Renal pelvis (tissue), 12 donors: ENCODE measurements at places on chromosomes 4 and X. TPM values are rescaled to one million over a fixed set of nuclear protein-coding genes. Genes with fewer than 3 reads are reported as not detected.

CT45A5 gene
- not detected for polyA plus RNA-seq

SPATA4 gene
- polyA plus RNA-seq = 1.4 TPM

ADH1A gene
- polyA plus RNA-seq = 0.60 TPM

PRKG2 gene
- 1.7 TPM for polyA plus RNA-seq

SPINK2 gene
- not detected for polyA plus RNA-seq

COL25A1 gene
- 18.1 TPM for polyA plus RNA-seq

MORC4 gene
- polyA plus RNA-seq = 19.7 TPM

ITGB1BP2 gene
- 1.3 TPM for polyA plus RNA-seq

GRCh38 chrX:38268011-38268410, 47.3 kb upstream of the SRPX start:
- DNase-seq = no peak

- DNase-seq = no peak
These were observed 22.2 kb downstream of the TRIM61 start for GRCh38 chr4:164955107-164955805.

DNA sequence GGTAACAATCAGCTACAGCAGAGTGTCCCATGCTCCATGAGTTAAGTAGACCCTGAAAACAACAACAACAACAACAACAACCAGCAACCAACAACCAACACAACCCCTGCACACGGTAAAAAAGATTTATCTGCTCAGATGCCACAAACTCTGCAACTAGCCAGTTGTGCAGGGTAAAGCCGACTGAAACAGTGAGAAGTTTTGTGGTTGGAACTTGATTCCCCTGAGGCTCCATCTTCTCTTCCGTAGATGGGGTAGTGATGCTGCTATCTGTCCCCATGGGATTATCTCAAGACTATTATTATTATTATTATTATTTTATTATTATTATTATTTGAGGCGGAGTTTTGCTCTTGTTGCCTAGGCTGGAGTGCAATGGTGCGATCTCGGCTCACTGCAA, 50.6 kb upstream of the RAPGEF2 start:
- no peak for DNase-seq

GRCh38 chr4:31715302-31715701, 995.1 kb downstream of the PCDH7 start:
- no peak for DNase-seq

GRCh38 chr4:117467404-117467803, 382.0 kb upstream of the TRAM1L1 start:
- no peak for DNase-seq

DNA sequence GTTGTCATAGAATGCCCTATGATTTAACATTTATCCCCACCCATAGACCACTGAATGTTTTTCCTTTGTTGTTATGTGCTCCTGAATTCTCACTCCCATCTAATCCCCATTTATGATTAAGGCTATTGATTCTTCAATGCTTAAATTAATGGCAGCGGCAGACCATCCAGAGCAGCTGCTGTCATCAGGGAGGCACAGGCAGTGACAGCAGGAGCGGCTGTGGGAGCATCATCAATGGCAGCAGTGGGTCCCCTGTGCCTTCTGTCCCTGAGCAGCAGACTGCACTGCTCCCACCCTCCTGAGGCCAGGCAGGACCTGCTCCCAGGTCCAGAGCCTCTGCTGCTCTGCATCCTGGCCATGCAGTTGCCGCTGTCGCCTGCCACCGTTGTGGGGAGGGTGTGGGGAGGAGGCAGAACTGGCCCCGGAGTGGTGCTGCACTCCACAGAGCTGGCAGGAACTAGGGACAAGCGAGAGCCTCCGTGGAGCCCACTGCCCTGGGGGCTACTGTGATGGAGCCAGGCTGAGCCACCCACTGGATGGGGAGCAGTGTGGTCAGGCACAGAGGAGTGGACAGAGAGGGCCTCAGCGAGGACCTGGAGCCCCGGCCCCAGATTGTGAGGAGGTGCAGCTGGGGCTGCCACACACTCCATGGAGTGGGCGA, 29.0 kb downstream of the NAA11 start:
- no peak for DNase-seq

GRCh38 chrX:120549483-120550452, 11.0 kb downstream of the CUL4B start:
- DNase-seq = no peak

DNA sequence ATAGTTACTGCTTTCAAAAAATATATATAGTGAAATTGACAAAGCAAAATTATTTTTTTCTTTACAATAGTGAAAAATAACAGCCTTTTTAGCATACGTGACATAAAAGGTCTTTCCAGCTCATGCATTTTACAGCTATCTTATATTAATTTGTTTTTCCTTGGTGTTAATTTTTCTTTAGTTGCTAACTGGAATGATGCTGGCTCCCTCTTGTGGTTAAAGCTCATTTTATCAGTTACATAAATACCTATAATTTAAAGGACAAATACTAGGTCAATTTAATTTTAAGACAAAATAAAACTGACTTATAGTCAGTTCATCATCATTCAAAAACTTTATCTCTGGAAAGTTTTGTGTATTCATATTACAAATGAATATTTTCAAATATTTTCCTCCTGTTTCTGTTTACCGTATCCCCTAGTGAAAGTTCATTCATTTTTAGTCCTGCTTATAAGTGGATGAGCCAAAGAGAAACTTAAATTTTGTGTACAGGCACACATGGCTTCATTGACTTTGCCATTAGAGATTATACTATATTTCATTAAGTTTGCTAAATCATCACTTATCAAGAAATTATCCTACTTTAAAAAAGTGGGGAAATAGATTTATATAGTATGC, 9.9 kb upstream of the ANAPC4 start:
- peak; percentile 33 for DNase-seq

DNA sequence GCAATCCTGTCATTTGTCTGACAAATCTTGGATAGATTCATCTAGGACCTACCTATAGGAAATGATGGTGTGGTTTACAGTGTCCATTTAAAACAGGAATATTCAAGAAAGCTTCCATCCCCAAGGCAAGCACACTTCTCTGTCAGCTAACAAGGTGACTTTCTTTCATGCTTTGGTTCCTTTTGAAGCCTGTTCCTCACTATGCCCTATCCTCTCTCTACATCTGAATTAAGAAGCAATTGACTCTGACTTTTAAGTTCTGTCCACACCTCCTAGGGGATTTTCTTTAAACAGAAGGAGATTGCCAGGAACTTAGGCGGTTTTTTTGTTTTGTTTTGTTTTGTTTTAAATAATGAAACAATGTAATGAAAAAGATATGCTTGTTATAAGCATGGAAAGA, 1181.4 kb upstream of the TENM3 start:
- DNase-seq = no peak

GRCh38 chr4:96003951-96004740, 164.3 kb downstream of the PDHA2 start:
- no peak for DNase-seq

GRCh38 chr4:27702730-27703431, 842.2 kb downstream of the STIM2 start:
- no peak for DNase-seq

- DNase-seq = no peak
These were observed 241.8 kb upstream of the SMIM31 start for GRCh38 chr4:164512124-164512523.

DNA sequence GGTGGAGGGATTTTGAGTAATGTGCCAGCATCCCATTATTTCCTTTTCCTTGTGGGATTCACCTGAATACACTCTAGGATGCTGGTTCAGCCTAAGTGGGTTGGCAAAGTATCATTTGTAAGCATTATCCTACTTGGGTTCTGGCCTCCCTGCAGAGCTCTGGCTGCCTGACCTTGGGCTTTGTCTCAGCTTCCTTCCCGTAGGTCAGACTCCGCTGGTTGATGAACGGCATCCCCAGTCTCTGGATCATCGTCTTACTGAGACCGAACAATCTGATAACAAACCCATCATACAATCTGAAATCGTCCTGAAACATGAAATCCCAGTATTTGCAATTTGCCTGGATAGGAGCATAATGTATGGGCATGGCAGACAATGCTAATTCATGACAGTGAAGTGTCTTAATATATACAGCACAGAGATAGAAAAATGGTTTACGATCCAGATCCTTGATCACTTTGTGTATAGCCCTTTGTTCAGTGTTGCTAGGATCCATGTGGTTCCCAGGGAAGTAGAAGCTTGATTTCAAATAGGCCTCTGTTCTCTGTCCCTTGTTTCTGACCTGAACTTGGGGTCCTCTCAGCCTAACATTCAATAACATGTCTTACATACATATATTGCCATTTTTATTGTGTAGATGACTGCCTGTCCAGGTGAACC, 5.5 kb downstream of the MID2 start:
- DNase-seq = no peak

DNA sequence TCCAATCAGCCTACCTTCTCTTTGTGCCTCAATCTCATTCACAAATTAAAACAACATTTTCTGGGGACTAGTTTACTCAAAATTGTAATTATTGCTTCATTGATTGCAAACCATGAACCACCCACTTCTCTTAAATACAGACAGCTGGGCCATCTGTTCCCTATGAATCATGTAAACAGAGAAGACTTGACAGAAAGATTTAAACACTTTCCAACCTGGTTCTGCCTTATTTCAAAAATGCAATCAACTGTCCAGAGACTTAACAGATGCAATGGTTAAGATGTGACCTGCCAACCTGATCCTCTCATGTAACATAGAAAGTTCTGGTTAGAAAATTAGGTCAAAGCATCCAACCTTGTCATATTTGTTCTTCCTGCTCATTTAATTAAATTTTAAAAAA, 20.8 kb upstream of the SERTM2 start:
- no peak for DNase-seq
